ENCODE measurements at places on chromosomes 3 and 15. TPM values are rescaled to one million over a fixed set of nuclear protein-coding genes. Genes with fewer than 3 reads are reported as not detected.

LTF gene
- total RNA-seq = not detected

RBP2 gene
- total RNA-seq = not detected

SHC4 gene
- total RNA-seq = 1.9 TPM

CCR9 gene
- total RNA-seq = not detected

MME gene
- total RNA-seq = 481 TPM

VEPH1 gene
- total RNA-seq = 92.5 TPM

CDC25A gene
- 1.2 TPM for total RNA-seq

BCHE gene
- total RNA-seq = 5.8 TPM

C2CD4A gene
- total RNA-seq = not detected

CD200R1 gene
- total RNA-seq = not detected

RBMS3 gene
- total RNA-seq = 28.9 TPM

CLDN16 gene
- total RNA-seq = 0.35 TPM

SPSB4 gene
- total RNA-seq = not detected

AP3B2 gene
- total RNA-seq = not detected

LRRC2 gene
- not detected for total RNA-seq

RUBCN gene
- total RNA-seq = 23.1 TPM

CHCHD4 gene
- total RNA-seq = 17.3 TPM

EPB42 gene
- not detected for total RNA-seq

ITGB5 gene
- total RNA-seq = 307 TPM

ULK4 gene
- total RNA-seq = 7.6 TPM

LIPH gene
- total RNA-seq = under 0.01 TPM

C3orf22 gene
- total RNA-seq = not detected

EFL1 gene
- total RNA-seq = 17.3 TPM

MITF gene
- 25.4 TPM for total RNA-seq

SETMAR gene
- total RNA-seq = 17.0 TPM

ZBTB20 gene
- total RNA-seq = 6.0 TPM

CNTN6 gene
- total RNA-seq = not detected

CSPG5 gene
- not detected for total RNA-seq

GFM1 gene
- total RNA-seq = 30.7 TPM

C15orf39 gene
- total RNA-seq = 10.1 TPM

GMPS gene
- 40.9 TPM for total RNA-seq

ACTRT3 gene
- 3.4 TPM for total RNA-seq

GNAT1 gene
- total RNA-seq = not detected

PSTPIP1 gene
- 0.18 TPM for total RNA-seq

FBXO40 gene
- not detected for total RNA-seq

DUOXA2 gene
- total RNA-seq = not detected

DNAH12 gene
- not detected for total RNA-seq

SLC6A20 gene
- not detected for total RNA-seq

GPR176 gene
- 93.1 TPM for total RNA-seq

AMT gene
- 0.58 TPM for total RNA-seq

NTRK3 gene
- not detected for total RNA-seq

GRK7 gene
- total RNA-seq = not detected

HTR3E gene
- total RNA-seq = not detected

CERS3 gene
- not detected for total RNA-seq

AADACL2 gene
- not detected for total RNA-seq

MCF2L2 gene
- 0.29 TPM for total RNA-seq

PRKCD gene
- 4.9 TPM for total RNA-seq

LMAN1L gene
- not detected for total RNA-seq

CACNA1D gene
- total RNA-seq = not detected

CCR8 gene
- not detected for total RNA-seq

IL17RD gene
- total RNA-seq = 4.6 TPM

CYP1A2 gene
- total RNA-seq = not detected

IL17RB gene
- total RNA-seq = not detected

ZWILCH gene
- total RNA-seq = 26.5 TPM

ROPN1 gene
- total RNA-seq = 0.18 TPM

EFCC1 gene
- not detected for total RNA-seq

XCR1 gene
- not detected for total RNA-seq

Data from myometrial cell (primary cell).